Activated T-helper 1 cell treated with anti-CD3 and anti-CD28 coated beads, Interleukin-2, amount 50 U/mL, for 16 hours (primary cell): ENCODE measurements at places on chromosomes 7 and 10.

DNA sequence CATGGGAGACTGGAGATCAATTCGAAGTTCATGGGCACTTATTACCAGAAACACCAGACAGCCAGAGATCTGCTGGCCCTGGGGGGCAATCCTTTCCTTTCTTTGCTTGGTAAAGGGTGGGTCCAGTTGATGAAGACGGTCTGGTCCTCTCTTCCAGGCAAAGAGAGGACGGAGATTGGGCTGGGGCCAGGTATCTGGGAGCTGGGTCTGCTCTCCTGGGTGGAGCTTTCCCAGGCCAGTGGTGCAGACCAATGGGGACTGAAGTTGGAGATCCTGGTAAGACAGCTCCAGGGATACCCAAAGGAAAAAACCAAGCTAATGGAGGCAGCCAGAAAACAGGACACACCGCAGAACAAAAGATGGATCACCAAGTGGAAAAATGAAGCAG, 18.3 kb downstream of the NOD1 start:
- DNase-seq: no peak

- no peak for DNase-seq
Measured at GRCh38 chr7:132551886-132552285, 24.4 kb downstream of the PLXNA4 start.

DNA sequence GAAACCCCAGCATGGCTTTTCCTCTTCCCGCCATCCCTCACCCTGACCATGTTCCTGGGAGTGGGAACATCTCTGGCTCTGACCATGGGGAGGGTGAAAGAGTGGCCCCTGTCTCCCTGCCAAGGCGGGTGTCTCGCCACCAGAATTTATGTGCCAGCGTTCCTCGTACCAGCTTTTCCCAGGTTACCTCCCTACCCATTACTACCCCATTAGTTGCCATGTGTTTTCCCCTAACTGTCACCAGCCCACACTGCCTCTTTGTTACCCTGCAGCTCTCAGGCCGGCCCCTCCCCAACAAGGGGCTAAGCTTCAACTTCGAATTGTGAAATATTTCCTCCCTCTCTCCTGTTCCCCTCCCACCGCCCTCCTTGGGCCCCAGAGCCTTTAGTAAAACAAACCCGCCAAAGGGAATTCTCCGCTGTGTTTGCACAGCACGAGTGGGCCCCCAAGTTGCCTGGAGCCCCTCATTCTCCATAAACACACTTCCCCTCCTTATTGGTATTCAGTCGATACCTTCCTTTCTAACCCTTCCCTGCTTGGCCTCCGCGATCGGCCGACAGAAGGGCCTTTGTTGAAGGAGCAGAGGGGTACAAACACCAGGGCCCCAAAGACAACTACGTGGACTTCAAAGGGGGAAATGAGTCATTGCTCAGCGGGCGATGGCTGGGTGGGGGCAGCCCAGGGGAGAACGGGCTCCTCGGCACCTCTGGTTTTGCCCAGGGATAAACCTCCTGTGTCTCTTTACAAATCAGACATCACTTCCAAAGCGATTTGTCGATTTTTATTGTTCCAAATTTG, 45.5 kb downstream of the SLIT1 start:
- no peak for DNase-seq

DNA sequence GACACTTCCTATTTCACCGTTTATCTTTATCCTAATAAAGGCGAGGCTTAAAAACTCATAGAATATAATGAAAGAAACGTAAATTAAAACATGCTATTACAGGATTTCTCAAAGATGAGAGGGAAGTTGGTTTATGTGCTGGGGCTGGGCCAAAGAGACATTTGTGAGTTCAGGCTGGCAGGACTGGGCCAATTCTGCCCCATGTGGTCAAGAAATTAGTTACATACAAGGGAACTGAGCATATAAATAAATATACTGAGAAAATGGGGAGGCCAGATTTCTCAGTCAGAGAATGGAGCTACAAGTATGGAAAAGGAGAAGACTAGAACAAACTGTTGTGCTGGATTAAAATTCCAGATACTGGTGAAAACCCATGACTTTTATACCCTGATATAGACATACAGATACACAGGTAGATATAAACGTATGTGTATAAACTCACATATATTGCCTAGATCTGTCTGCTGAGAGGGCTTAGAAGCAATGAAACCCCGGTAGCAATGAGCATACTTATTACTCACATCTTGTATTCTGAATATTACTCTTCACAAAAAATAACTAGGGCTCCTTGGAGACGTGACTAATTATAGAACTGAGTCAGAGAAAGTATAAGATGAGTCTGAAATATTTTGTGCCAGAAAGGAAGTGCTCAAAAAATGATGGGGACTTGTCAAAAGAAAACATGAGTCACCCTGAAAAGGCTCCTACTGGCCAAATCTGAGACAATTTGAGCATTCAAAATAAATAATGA, 155.7 kb upstream of the FGFR2 start:
- no peak for DNase-seq

DNA sequence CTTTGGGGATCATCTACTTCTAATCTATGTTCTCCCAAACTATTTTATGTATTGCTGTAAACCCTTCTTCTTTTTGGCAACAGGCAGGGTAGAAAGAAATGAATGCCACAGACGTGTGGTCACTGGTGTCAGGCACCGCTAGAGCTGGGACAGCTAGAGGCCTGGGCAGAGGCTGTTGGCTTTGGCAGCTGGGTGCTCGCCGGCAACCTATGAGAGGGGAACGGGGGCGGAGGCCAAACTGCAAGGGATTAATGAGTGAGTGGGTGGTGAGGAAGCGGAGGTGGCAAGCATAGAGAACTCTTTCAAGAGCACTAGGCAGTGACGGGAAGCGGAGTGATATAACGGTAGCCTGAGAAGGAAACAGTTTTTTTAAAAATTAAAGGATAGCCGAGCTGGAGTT, 78.5 kb downstream of the CREB5 start:
- DNase-seq: no peak

DNA sequence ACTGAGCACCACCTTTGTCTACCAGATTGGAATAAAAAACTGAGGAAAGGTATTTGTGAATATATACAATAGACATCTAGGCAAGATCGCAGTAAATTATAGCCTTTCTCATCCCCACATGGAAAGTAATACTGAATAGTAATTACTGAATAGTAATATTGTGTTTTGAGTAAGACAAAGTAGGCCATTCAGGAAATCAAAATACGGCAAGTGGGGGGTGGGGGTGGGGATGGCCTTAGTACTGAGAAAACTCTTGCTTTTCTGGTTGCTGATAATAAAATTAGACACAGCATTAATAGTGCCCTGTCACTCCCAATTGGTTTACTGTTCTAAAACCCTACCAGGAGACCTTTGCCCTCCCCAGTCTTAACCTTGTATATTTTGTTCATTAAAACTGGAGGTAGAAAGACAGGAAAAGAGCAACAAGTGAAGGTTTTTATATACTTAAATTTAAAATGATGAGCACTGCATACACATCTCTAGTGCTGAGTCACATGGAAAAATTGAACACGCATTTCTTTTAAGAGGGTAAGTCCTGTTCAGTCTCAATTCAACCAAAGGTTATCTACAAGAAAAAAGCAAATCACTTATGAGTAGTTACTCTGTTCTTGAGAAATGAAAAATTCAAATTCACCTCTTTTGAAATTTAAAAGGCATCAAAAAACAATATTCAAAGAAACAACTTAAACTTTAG, 65.6 kb downstream of the IGF2BP3 start:
- no peak for DNase-seq

DNA sequence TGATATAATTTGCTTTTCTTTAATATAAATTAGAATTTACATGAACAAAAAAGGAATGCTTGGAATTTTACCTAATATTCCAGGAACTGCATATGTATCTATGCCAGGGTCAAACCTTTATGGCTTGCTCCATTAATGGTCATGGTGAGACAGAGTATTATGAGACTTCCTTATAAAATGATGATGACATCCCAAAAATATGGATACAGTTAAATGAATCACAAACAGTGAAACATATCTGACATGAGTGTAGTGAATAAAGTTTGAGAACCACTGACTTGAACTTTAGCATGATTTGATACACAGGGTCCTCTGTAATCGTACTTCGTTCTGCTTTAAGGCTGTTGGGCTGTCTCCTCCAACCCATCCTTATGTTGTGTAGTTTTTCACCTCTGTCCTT, 51.8 kb downstream of the MARCHF5 start:
- no peak for DNase-seq

DNA sequence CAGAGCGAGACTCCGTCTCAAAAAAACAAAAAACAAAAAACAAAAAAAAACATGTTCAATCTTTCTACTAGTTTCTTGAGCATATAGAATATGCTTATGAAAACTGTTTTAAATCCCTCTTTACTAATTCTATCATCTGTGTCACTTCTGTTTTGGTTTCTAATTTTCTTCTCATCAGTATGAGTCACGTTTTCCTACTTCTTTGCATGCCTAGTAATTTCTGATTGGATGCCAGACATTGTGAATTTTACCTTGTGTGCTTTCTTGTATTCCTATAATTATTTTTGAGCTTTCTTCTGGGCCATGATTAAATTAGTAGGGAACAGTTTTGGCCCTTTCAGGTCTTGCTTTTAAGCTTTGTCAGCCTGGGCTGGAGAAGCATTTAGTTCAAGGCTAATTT, 9.9 kb downstream of the MICU1 start:
- DNase-seq: no peak
